ENCODE measurements at places on chromosomes 1 and 21.

- DNase-seq = no peak
Observed at GRCh38 chr1:67401443-67401842, 28.8 kb downstream of the SERBP1 start.

- no peak for DNase-seq
Observed at GRCh38 chr1:39328586-39329121, 124.2 kb downstream of the MACF1 start.

DNA sequence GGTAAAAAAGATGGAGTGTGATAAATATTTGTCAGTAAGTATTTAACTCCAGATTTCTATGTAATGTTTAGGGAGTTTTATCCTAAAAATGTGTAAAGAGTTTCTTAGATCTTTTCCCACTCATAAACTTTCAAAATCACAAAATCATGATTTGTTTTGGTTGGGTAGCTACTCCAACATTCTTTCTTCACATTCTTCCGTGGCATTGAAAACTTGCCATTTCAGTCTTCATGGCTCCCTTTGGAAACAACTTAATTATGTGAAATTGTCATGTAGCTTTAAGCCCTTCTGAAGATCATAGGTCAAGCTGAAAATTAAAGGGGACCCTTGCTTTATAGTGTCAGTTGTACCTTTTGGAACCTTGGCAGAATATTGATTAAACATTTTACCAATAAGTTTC lies 73.2 kb downstream of the ADGRL2 start:
- no peak for DNase-seq

DNA sequence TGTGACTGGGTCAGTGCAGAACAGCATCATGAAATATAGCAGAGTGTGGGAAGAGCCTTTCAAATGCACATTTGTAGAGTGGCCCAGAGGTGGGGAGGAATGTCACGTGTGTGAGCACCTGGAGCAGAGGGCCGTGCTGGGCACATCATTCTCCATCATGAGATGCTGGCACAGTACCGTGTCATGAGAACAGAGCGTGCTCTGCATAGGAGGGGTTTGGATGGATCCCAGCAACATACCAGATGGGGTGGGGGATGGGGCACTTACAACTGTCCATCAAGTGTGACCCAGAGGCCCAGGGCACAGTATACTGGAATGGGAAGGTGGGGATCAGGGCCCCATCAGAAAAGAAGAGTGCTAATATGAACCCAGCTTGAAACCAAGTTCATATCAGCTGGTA lies 182.0 kb downstream of the LMX1A start:
- DNase-seq = no peak

DNA sequence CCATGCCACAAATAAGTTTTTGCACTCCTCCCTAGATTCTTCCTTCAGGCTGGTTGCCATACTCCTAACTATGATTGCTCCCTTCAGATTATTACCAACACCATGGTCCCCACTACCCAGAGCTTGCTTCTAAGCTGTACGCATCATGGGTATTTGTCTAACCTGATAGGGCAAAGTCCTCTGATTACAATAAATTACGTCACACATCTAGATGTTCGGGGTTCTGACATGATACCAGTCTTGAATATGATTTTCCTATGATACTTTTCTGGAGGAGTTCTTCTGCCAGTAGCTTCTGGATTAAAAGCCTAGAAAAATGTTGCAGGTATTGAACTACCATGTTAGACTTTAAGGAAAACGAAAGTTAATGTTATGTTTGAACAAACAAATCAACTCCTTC lies 67.2 kb downstream of the NUF2 start:
- DNase-seq = no peak

DNA sequence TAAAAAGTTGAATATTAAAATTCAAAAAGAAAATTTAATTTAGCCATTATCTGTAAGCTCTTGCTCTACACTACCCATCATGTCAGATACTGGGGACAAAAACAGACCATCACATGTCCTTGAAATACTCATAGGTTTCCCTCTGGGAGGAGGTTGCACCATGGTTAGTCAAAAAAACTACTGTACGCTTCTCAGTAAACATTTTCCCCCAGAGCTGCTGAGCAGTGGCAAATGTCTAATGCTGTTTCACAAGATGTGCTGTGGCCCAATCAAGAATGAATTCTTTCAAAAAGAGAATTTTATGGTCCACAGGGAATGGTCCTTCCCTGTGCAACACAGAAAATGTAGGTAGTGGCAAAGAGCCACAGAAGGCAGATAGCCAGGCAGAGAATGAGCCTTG lies 6.1 kb downstream of the SLC25A24 start:
- no peak for DNase-seq

GRCh38 chr1:223802602-223803001 lies 43.1 kb downstream of the TP53BP2 start:
- DNase-seq = no peak

- DNase-seq = no peak
Observed at GRCh38 chr1:67735806-67736627, 51.0 kb downstream of the GADD45A start.

GRCh38 chr21:16071092-16071491 lies 341.3 kb downstream of the USP25 start:
- peak; percentile 49 for DNase-seq

DNA sequence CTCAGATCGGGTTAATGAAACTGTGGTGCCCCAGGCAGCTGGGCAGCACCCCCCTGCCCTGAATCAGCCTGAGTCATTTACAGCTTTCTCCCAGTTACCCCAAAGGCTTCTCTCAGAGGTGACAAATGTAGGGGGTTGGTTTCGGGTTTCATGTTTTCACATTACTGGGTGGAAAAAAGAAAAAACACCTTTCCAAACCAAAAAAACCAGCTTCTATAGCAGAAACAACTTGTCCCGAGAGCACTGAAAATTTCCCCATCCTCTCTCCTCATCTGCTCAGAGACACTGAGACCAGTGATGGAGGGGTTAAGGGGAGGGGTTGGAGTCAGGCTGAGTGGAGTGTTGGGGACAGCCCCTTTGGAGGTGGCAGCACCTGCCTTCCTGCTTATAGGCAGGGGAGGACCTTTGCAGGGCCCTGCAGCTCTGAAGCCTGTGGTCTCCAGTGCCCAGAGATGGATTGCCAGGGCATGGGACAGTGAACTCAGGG lies 15.6 kb downstream of the UTP11 start:
- DNase-seq = no peak

- peak; percentile 31 for DNase-seq
Observed at GRCh38 chr1:15420853-15421465, 11.3 kb downstream of the EFHD2 start.

DNA sequence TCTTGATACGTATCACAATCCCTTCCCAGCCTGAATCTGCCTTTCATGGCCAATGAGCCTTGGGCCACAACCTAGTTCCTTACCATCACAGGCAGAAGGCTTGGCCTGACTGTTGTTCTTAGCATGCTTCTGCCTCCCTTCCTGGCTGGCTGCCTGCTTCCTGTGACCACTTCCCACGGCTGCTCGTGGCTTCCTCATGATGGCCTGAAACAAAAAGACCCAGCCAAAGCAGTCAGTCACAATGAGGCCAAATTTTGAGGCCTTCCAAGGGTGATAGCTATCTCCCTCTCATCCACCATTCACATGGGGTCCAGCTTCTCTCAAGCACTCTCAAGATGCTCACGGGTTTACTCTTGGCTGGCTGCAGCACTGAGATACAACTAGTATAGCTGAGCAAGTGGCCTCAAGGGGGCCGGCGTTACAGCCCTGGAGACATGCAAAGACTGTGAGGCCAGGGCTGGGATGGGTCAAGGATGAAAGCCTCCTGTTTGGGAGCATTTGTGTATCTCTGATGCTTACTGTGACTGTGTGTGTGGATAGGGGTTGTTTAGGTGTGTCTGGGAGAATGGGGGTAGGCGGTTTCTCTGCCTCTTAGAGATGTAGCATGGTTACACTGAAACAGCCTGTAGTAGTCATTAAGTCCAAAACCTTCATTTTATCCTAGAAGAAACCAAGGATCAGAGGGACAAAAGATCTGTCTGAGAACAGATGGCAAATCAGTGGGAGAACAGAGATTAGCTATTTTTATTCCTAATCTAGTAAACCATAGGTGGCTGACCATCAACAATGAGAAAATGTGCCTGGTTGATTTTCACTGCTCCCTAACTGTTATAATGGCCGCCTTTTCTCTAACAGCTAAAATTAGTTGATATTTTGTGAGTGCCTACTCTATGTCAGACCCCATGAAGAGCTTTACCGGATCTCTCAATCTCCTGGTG lies 5.4 kb upstream of the TOE1 start:
- DNase-seq = peak; percentile 65

- DNase-seq = no peak
Observed at GRCh38 chr21:35635261-35635660, 425.1 kb downstream of the SETD4 start.

- DNase-seq = no peak
Observed at GRCh38 chr1:40870135-40870728, 8.1 kb upstream of the CITED4 start.

- DNase-seq = no peak
Observed at GRCh38 chr1:106831511-106831910, 225.0 kb upstream of the PRMT6 start.

DNA sequence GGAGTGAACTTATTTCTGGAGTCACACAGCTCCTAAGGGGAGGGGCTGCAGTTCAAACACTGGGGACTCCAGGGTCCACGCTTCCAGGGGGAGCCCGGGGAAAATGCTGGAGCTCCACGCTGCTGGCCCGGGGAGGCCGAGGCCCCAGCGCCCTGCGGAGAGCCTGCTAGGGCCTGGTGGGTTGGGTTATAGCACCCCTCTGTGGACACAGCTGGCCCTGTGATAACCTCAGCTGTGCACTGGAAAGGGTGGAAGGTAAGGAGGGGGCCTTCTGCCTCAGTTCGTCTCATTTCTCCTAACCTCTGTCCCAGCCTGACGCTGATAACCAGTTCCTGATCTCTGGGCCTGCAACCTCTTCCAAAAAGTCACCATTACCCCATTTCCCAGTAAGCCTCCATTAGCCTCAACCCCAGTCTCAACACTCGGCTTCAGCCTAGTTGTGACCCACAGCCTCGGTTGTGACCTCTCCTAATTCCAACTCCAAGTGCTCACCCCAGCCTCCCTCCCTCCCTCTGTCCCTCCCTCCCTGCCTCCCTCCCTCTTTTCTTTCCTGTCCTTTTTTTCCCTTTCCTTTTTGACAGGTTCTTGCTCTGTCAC lies 7.1 kb downstream of the NBL1 start:
- peak; percentile 77 for DNase-seq

GRCh38 chr1:235058695-235059094 lies 69.9 kb downstream of the TOMM20 start:
- DNase-seq = no peak

DNA sequence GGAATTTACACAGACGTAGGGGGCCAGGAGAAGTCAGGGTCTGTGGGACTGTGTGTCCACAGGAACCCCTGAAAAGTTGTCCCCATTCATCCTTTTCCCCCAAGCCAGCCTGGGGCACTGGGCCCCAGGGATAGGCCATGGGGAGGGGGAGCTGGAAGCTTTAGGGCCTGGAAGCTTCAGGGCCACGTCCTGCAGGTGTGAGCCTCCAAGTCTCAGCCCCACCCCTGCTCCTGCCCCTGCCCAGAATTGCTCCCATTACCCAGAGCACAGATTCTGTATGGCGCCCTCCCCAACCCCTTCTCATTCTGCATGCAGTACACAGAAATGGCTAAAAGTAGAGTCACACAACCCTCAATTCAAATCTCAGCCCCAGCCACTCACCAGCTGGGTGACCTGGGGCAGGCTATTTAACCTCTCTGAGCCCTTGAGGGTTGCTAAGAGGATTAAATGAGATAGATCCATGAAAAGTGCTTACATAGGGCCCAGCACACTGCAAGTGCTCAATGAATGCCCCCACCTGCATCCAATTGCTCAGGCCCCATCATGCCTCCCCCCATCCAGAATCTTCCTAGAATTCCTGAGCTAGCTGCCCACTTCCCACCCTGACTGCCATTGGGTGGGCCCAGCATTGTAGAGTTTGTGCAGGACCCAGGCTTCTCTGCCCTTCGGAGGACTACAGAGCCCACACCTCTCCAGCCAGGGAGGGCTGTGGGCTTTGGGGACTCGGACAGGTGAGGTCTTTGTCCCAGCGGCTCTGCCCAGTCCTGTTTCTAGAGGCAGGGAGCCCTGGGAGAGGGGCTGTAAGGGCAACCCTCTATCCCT lies 6.5 kb downstream of the RAP1GAP start:
- DNase-seq = no peak

DNA sequence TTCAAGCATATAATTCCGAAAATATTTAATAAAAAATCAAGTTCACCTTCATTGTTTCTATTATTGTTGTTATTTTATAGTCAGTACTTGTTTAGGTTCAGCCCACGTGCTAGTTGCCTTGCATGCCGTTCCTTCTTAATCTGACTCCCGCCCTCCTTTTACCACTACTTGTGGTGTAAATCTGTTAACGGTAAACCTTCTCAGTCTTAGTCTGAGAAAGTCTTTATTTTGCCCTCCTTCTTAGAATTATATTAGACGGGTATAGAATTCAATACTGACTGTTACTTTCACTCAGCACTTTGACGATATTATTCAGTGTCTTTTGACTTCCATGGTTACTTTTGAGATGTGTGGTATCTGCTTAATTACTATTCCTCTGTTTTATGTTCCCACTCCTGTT lies 104.8 kb downstream of the RGL1 start:
- DNase-seq = no peak

- no peak for DNase-seq
Observed at GRCh38 chr1:155251566-155251965, 3.7 kb downstream of the ENTREP3 start.

- DNase-seq = no peak
Observed at GRCh38 chr1:7086106-7086505, 300.9 kb downstream of the CAMTA1 start.

- DNase-seq = no peak
Observed at GRCh38 chr1:96130432-96130831, 591.2 kb upstream of the PTBP2 start.

- no peak for DNase-seq
Observed at GRCh38 chr1:18637962-18638834, 7.6 kb downstream of the PAX7 start.

- DNase-seq = no peak
Observed at GRCh38 chr1:18618546-18619466, 11.8 kb upstream of the PAX7 start.

- DNase-seq = no peak
Observed at GRCh38 chr1:159612211-159612885, 24.7 kb downstream of the APCS start.

GRCh38 chr1:54335011-54335754 lies 71.0 kb downstream of the SSBP3 start:
- peak; percentile 64 for DNase-seq

DNA sequence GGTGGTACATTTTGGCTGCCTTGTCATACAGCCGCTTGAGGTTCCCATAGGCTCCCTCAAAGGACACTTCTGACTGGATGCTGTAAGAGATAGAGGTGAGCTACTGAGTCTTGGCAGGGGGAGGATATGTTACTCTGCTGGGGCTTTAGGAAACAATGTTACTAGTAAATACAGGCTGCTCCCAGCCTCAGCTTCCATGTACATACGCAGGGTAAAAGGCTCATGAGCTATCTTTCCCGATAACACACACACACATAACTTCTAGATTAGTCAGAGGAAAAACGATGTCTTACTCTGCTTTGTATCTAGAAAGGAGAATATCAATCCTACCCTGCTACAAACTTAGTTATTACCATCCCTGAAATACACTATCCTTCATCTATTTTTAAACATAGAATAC lies 14.3 kb downstream of the SMG5 start:
- no peak for DNase-seq

- no peak for DNase-seq
Observed at GRCh38 chr1:2641381-2642130, 8.7 kb upstream of the MMEL1 start.

All from adrenal gland (tissue), 19 donors.